Left colon (tissue), 2 donors: ENCODE measurements at places on chromosomes 4 and X.
A peak's percentile ranks its signal among the peaks of the same experiment; 100 is the strongest.

DNA sequence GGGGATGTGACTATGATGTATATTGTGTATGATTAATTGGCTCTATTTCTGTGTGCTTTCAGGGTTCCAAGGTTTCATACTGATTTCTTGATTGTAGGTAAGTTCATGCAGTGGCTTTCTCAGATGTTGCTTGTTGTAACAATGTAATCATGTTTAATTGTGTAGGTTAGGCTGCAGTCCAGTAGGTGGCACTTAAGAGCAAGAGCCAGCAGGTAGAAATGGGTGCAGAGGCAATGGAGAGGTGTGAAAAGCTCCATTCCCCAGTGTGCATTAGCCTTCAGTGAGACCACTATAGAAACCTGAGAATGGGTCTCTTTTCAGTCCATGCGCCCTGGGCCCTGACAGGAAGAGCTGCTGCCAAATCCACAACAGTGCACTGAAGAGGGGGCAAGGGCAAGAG lies 28.2 kb downstream of the DCAF12L2 start:
- no peak for DNase-seq

- DNase-seq, result no peak
Observed at GRCh38 chr4:153759407-153760316, at the start of gene RNF175. RNF175 (minus strand) TSS chr4:153760024; CDS start chr4:153759862, 162 bp downstream.

DNA sequence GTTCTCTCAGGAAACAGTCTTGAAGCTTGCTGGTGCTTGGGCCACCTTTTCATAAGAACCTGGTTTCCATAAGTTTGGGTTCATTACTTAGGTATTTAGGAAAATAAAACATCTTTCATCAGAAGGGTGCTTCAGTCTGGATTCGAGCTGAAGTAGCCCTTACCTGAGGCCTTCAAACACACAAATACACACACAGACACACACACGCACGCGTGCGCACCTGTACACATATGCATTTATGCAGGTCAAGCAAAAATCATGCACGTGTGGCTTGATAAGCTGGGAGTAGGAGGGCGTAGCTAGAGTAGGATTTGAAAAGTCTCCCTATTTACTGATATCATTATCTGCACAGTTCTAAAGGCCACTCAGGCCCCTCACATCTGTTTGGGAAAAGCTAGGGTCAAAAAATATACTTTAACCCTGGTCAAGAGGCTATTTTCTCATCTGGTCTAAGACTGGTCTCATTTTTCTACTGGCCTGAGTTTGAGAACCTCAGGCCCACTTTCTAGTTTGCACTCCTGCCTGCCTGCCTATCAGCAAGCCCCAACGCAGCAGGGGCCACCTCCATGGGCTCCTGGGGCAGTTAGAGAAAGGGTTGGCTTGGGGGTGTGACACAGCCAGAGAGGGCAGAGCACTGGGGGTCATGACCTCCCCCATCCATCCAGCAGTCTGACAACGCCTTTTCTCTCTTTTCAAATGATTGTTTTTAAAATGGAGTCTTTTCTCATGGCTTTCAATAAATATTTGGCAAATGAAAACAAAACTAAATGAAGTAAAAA lies 64.3 kb downstream of the RASL11B start:
- no peak for DNase-seq

DNA sequence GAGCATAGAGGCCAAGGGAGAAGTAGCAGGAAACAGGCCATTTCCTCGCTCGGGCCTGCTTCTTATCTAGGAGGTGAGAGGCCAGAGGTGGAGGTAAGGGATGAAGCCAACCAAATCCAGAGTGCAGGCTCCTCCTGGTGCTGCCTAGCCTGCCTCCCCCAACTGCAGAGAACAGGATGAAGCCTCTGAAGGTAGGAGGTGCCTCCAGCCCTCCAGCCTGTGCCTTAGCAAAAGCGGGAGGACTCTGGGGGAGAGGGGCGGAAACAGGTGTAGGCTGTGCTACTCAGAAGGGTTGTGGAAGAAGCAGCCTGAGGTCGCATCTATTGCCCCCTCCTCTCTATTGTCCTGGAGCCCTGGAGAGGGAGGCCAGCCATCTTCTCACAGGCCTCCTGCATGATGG lies 2.9 kb upstream of the MTM1 start:
- DNase-seq, result no peak

GRCh38 chr4:139844057-139844456 lies 178.4 kb downstream of the MGST2 start:
- DNase-seq, result no peak

DNA sequence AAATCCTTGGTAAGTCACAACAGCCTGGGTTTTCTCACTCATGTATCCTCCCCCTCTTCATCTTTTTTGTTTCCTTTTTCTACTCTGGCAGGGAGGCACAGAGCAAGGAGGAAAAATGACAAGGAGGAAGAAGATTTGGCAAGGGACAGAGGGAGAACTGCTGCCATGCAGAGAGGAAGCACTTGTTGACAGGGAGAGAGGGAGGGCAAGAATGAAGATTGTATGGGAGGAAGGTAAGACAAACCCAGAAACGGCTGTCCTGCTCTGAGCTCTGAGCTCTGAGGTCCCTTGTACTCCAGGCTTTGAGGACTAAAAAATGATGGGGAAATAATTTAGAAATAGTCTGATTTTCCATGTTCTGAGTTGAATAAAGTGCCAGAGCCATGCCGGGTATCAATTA lies 123.9 kb downstream of the DCHS2 start:
- DNase-seq, result no peak

GRCh38 chr4:118969359-118969758 lies 80.7 kb downstream of the SYNPO2 start:
- DNase-seq, result peak; percentile 56

GRCh38 chrX:134725103-134725690 lies 66.9 kb upstream of the PLAC1 start:
- no peak for DNase-seq

- DNase-seq, result no peak
Observed at GRCh38 chr4:48153791-48154550, 19.9 kb upstream of the TXK start.

- DNase-seq, result no peak
Observed at GRCh38 chrX:77788050-77788449, 2.0 kb upstream of the ATRX start.

DNA sequence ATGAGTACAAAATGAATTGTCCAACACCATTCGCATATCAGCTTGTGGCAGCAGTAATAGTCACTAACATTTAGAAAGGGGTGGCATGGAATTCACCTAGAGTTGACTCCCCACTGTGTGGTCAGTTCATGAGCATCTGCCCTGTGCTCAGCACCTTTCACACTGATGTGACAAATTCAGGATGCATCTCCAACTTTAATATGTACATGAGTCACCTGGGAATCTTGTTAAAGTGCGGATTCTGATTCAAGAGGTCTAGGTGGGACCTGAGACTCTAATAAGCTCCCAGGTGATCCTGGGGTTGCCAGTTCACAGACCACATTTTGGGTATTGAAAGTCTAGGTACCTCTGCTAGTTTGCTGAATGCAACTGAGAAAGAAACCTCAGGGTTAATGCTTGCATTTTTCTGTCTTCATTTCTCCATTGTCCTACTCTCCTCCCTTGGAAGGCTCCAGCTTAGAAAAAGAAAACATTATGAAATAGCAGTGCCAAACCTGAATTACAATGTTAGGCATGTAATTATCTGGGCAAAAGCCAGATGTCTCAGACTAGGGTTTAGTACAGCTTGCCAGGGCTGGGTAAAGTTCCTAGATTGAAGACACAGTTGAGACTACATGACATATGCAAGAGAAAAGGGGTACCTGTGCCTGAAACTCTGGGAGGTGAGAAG lies 32.7 kb downstream of the TMSB4X start:
- DNase-seq, result no peak

DNA sequence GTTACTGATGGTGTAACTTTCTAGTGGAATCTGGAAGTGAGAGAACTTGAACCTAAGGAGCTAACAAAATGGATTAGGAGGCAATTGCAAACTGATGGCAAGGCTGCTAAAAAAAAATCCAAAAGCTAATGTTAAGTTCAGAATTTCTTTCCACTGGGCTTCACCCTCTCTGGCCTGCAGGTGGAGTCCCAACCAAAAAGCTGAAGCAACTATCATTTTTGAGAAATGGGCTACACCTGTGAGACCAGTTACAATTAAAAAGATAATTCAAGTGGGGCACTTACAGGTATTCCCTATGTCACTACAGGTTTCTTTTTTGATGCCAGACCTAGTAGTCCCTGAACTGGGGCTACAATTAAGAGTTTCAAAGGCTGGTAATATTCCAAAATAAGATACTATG lies 142.1 kb upstream of the FTHL17 start:
- DNase-seq, result peak; percentile 7

DNA sequence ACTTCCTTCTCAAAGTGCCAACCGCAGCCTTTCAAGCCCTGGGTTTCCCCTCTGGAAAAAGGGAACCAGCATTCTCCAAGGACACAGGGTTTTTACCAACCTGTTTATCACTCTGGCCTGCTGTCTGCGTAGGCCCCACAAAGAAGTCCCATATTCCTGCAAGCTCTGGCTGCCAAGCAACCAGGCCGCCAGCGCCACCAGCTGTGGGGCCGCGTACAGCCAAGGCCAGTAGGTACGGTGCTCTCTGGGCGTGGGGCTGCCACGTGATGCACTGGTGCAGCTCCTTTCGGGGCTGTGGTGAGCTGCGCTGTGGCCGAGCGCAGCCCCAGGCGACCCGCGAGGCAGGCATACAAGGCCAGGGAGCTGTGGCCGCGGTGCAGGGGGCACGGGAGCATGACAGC lies 22.1 kb downstream of the LUZP4 start:
- peak; percentile 8 for DNase-seq

- no peak for DNase-seq
Observed at GRCh38 chrX:134749706-134750445, 91.6 kb upstream of the PLAC1 start.

- peak; percentile 37 for DNase-seq
Observed at GRCh38 chr4:54566608-54567007, 91.1 kb upstream of the KIT start.

DNA sequence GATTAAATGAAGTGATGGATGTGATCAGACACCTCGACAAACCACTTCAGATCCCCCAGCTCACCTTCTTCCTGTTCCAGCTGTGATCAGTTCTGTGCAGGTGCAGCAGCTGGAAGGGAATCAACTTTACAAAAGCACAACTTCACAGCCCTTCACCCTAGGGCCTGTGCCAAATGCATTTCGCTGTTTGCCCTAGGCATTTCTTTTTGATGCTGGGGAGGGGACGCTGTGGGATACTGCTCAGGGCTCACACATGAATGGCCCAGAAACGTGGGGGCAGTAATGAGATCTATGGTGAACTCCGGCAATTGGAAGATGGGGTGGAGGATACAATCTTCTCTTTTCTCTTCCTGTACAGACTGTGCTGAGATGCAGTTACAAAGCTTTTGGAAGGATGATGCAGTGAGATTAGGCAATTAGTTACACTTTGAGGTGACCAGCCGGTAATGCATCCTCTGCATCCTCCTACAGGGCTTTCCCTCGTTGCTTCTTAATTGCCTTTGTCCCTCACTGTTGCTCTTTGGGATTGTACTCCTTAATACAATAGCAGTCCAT lies 215.1 kb upstream of the PITX2 start:
- DNase-seq, result no peak

- DNase-seq, result no peak
Observed at GRCh38 chr4:151094290-151094751, 5.1 kb upstream of the RPS3A start.

DNA sequence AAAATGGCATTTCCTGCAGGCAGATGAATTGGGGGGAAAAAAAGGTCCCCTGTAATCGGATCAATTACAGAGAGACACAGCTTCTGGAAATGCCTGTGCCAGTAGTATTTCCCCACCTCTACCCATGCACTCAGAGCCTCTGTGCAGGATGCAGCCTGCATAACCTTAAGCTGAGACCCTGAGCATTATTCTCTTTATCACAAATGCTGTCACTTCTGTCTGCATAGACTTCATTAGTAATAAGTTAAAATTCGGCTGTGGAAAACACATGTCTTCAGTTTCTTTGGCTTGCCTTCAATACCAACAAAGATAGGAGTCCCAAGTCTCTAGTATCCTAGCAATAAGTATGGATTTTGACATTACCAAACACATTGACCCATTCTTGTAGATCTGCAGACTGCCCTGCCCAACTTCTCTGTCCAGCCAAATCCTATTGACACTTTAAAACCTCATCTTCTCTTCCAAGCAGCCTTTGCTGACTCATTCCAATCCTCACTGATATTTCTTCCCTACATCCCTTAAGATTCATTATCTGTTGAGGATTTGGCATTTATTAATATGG lies 70.8 kb downstream of the LUZP4 start:
- no peak for DNase-seq

GRCh38 chr4:70734168-70734954 lies 12.6 kb downstream of the RUFY3 start:
- DNase-seq, result peak; percentile 21

DNA sequence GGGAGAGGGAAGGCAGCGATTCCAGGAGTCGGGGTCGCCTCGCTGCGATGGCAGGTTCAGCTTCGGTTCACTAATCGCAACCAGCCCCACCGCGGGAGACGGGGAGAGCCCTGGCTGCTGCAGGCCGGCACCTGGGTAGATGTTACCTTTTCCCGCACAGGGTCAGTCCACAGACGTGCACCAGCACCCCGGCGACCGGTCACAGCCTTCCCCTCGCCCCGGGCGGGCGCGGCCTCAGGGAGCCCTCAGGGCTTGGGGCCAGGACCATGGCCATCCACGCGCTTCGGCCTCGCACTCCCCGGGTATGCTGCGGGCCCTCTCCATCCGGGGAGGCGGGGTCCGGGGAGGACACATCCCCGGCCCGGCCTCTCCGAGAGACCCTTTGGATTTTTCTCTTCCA lies 26.1 kb upstream of the EXOC1L start:
- DNase-seq, result no peak

DNA sequence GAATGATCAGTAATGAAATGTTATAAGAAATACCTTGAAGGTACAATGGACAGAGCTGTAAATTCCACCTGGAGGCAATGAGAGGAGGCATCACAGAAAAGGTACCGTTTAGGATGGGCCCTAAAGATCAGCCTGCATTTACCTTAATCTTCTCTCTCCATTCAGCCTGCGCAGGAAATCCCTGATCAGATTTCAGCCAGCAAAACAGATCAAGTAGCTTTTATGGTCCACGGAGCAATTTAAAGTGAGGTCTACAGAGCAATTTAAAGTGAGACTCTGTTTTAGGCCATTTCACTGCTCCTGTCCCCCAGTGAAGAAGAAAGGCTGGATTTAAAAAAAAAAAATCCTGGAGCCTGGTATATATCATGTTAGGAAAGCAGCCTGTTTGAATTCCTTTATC lies 195.1 kb upstream of the VCX start:
- DNase-seq, result no peak

DNA sequence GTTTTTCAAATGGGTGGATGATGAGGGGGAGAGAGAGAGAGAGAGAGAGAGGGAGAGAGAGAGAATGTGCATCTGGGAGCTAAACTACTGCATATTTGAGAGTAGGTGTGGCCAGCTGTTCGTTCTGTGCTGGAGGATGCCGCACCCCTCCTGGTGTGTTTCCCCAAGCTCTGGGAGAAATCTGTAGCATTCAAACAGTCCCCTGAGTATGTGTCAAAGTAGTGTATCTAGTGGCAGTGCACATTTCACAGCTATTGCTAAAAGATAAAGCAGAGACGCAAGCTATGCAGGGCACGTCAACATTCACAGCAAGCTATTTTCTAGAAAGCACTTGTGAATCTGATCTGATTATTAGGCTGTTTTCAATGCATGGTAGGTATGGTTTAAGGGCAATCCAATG lies 83.5 kb upstream of the LIMCH1 start:
- DNase-seq, result no peak
